EL (cell line): ENCODE measurements at places on chromosomes 3 and 15.

DNA sequence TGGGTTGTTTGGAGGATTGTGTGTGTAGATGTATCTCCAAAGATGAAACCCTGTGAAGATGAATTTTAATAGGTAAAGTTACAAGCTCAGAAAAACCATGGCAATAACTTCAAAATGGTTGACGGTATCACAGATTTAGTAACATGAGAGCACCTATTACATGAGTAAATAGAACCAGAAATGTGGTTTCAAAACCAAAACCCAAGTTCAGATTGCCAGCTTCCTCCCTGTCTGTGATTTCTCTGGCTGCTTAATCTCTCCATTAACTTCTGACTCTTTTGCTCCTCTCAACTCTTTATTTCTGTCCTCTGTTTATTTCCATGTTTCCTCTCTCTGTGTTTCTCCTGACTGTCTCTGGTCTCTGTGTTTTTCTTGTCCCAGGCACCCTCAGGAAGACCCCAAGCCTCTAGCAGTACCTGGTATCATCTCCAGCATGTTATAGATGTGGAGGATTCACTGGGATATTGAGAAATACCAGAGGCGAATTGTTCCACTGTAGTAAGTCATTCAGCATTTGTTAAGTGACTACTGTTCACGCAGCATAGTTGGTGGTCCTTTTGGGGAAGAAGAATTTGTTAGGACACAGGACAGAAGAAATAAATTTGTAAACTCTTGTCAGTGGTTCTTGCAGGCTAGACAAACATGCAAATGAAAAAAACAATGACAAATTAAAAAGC is 138.8 kb downstream of the BBX start:
- peak; percentile 25 for DNase-seq

DNA sequence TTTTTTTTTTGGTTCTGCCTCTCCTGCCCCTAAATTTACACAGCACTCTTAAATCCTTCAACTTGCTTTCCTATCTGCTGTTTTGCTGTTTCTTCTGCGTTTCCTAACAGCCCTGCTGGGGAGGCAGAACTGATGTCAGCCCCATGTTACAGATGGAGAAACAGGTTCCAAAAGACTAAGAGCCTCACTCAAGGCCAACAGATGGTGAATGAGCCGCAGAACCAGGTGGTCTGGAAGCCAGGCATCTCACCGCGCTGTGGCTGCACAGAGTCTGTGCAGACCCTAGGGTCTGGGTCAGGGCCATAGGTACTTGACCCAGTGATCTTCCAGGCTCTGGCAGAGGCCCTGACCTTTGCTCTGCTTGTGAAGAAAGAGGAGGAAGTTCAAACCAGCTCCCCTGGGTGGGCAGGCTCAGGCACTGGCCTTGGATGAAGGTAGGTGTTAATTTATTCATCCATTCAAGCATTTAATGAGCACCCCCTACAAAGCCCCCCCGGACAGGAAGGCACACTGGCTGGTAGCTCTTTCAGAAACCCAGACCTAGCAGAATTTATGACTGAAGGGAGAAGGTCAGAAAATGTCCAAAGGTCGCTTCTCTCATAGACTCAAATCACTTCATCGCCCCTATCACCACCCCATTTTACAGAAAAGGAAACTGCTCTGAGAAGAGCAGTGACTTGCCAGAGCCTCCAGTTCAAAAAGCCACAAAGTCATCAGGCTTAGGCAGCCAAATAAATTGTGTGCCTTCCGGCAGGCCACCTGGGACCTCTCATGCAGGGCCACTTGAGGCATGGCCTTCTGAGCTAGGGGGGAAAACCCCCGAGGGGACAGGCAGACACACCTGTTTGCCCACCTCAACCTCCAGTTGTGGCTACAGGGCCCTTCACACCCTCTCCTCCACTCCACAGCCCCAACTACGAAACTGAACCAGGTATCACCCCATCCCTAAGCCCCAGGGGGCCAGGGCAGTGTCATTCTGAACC is 2.7 kb downstream of the CHDH start:
- no peak for DNase-seq

GRCh38 chr3:33877187-33877586 is 78.8 kb downstream of the PDCD6IP start:
- no peak for DNase-seq

DNA sequence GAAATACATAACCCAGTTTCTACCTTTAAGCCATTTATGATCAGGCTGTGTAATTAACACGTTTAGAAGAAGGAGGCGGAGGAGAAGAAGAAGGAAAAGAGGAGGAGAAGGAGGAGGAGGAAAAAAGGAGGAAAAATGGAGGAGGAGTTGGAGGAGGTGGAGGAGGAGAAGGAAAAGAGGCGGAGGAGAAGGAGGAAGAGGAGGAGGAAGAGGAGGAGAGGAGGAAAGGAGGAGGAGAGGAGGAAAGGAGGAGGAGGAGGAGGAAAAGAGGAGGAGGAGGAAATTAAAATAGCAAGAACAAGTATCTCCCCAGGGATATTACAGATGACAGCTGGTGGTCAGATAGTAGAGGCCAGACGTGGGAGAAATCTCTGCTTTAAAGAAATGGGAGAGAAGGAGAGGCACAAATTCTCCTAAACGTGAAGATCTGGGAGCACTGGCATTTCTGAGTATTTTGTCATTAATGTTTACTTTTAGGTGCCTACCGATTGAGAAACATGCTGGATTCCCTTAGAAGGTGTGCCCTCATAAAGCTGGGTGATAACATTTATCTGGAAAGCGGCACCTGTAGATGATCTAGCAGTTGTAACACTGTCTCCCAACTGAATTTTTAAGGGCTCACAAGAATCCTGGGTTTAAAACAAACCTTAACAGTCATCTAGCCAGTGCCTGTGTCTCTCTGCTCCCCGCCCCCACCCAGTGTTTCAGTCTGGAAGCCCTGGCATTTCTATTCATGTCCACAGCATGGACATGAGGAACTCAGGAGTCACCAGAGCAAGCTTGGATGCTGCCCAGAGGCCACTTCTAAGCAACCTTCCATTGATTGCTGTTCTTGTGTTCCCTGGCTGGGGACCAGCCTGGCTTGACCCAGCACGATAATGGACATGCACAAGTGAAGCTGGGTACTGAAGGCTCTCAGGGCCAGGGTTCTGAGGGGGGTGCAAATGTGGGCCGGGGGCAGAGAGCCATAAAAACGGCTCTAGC is 75.2 kb downstream of the CHRNA7 start:
- DNase-seq: no peak

DNA sequence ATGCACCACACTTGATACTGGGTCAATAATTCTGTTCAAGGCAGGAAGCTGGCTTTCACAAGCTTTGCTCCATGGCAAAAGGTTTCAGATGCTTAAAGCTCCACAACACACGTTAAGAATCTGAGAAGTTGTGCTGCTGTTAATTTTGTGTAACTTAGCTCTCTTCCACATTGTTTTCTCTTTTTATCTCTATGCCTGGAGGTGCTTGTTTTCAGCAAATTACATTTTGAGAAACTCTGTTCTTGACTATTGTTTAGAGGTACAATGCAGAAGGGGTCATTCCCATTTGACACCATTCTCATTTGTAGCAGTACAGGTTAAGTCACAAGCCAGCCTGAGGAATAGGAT is 156.0 kb downstream of the FNDC3B start:
- no peak for DNase-seq

GRCh38 chr3:43497422-43497821 is 124.4 kb downstream of the ANO10 start:
- DNase-seq: no peak

GRCh38 chr3:28947061-28947460 is 333.8 kb upstream of the RBMS3 start:
- DNase-seq: no peak

DNA sequence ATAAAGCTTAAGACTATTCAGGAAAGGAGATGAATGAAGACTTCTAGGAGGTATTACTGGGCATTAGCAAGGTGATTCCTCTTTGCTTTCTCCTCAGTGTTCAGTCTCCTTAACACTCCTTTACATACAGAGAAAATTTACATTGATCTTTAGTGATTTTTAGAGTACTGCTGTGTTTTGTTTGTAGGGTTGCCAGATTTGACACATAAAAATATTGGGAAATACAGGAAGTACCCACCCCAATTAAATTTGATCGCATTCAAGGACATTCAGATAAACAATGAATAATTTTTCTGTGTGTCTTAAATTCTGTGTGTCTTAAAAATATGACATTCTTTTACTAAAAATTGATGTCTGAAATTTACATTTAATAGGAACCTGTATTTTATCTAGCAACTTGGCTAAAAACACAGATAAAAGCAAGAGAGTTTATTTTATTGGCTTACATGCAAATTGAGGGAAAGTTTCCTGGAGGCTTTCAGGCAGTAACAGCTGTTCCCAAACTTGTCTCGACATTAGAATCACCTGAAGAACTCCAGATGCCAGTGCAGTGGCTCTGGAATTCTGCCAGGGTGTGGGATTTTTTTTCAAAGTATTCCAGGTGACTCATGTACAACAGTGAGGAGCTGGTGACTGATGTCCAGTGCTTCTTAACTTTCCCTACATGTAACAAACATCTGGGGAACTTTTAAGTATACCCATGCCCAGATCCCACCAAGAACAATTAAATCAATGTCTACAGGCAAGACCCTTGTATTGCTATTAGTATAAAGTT is 23.4 kb upstream of the PLOD2 start:
- no peak for DNase-seq

DNA sequence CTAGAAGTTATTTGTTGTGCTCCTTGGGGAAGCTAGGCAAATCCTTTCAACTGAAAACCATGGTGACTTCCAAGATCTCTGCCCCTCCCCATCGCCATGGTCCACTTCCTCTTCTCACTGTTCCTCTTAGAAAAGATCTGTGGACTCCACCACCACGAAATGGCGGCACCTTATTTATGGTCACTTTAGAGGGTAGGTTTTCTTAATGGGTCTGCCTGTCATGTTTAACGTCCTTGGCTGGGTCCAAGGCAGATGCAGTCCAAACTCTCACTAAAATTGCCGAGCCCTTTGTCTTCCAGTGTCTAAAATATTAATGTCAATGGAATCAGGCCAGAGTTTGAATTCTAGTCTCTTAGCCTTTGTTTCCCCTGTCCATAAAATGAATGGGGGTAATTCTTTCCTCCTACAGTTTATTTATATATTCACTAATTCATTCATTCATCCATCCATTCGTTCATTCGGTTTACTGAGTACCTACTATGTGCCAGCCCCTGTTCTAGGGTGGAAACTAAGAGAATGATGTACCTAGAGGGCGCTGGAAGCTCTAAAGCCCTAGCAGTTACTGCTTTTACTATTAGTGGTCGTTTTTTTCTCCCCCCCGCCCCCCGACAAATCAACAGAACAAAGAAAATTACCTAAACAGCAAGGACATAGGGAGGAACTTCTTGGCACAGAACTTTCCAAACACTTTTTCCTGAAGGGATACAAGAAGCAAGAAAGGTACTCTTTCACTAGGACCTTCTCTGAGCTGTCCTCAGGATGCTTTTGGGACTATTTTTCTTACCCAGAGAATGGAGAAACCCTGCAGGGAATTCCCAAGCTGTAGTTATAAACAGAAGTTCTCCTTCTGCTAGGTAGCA is 657 bp downstream of the PATL2 start:
- DNase-seq: peak; percentile 40

DNA sequence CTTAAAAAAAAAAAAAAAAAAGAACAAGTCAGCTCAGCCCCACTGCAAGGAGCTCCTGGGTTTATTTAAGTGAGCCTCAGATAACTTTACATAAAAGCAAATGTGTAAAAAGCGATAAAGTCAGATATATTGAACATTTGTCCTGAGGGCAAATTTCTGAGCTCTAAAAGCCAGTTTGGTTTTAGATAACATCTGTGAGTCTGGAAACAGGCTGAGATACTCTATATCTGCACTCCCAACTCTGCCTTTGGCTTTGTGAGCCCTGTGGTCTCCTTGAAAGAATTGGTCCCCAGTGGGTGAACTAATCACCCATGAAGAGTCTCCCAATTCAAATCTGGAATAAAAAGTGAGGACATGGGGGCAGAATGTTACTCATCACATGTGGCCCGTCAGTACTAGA is 104.6 kb downstream of the APBA2 start:
- no peak for DNase-seq
